ENCODE measurements at places on chromosomes 7 and 10.

DNA sequence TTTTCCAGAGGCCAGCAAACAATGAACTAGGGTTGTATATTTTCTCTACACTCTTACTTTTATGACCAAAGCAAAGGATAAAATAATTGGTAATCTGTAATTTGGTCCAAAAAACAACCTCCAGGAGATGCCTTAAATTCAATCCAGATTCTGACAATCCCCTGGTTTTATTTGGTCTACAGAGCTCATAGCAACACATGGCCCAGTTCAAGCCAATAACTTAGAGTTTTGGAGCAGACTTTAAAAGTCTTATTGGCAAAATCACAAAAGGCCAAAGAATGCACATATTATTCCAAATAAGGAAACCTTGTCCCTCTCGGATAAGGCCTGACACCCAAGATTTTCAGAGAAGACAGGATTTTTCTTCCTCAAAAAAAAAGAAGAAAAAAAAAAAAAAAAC is 51.9 kb downstream of the SORBS1 start:
- DNase-seq = no peak

DNA sequence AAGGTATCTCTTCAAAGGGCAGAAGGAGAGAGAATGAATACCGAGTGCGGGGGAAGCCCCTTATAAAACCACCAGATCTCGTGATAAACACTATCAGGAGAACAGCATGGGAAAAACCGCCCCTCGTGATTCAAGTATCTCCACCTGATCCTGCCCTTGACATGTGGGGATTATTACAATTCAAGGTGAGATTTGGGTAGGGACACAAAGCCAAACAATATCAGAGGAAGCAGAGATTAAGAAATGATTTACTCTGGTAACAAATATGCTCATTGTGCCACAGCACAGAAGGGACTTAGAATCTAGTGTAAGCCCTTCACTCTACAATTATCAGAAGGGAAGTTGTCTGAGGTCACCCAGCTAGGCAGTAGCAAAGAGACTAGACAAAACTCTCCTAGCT is 40.1 kb upstream of the ZNRF2 start:
- DNase-seq = no peak

DNA sequence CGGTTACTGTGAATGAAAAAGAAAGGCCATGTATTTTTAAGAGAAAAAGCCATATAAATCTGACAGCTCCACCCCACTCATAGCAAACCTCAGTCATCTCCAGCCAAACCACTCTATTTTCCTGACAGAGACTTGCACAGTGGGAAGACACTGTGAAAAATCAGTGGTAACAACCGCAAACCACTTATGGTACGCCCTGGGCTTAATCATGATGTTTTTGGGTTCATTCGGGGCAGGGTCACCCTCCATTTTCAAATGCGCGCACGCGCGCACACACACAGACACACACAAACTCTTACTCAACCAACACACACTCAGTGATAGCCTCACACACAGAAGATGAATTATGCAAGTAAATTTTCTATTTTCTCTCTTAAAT is 82.1 kb upstream of the HPS1 start:
- no peak for DNase-seq

GRCh38 chr10:4656576-4657194 is 169.3 kb upstream of the AKR1E2 start:
- DNase-seq = peak; percentile 48

DNA sequence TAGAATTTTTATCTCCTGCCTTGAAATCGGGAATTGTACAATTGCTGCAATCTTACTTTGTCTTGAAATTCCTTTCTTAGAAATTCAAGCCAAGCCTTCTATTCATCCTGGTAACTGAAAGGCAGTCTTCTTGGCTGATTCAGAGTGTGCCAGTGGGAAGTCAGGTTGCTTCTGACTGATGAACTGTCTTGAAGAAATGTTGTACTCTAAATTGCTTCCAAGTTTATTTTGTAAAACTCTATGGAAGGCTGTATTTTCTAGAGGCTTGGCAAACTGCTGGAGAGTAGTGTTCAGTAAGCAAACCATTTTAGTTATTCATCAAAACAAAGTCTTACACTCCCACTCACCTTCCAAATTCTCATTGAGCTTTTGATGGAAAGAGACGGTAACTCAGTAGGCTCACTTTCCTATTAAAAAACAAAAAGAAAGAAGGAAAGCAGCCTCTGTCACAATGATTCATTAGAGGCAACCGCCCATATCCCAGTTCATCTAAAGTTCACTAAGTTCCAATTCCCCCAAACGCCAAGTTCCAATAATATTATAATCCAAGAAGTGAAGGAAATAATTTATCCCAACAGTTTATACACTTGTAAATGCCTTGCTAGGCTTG is 187.9 kb upstream of the MALRD1 start:
- no peak for DNase-seq

DNA sequence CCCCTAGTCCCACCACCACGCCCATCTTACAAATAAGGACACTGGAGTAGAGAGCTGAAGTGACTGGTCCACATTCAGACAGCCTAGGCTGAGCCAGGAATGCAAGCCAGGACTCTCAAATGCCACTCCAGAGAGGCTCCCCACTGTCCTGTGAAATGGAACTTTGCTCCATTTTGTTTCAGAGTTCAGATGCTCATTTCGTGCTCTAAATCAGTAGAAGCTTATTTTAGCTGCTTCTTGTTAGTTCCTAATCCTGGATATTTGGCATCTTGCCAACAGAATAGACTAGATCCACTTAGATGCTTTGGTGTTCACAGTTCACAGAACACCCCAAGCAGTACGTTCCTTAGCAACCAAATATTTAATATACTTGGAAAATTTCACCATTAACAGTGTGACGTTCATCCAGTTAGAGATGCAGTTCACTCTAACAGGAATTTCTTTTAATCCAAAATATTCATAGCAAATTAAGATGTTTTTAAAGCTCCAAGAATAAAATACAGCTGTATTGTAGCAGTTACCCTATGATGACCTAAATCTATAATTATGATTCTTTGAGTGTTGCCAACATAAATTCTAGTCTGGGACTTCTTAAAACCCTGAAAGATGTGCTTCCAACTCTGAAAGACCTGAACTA is 7.3 kb downstream of the MMP21 start:
- DNase-seq = no peak

DNA sequence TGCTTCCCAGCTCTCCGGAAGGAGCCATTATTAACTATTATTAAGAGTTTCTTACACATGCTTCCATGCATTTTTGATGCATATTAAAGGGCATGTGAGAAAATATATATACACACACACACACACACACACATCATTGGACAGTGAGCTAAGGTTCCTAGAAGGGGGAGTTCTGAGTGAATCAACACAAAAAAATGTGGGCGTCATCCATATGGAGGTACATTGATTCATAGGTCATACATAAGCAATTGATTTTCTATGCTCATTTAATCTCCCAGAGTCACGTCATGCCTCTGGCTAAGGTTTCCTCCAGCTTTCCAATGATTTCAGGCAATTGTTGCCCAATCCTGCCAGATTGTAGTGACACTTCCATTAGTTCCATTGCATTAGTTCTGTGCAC is 269.4 kb downstream of the DNAJB9 start:
- DNase-seq = no peak

- DNase-seq = no peak
Observed at GRCh38 chr7:41573862-41574261, 129.0 kb downstream of the INHBA start.

GRCh38 chr10:88136712-88137111 is 273.3 kb downstream of the PTEN start:
- DNase-seq = no peak

DNA sequence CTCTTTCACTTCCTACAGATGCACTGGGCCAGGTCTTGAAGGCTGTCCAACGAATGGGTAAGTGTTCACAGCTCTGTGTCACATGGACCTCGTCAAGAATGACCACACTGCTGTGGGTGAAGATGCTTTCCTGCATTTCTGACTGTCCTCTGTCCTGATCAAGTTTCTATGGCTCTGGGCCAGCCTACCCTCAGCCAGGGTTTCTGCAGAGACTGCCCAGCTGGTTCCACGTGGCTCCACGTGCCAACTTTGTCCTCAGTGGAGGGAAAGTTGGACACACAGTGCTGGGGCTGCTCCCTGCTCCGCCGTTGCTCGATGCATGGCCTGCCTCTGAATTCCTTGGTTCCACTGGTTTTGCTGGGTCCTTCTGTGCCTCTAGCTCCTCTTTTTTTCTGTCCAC is 152.3 kb downstream of the EGFR start:
- no peak for DNase-seq

- DNase-seq = peak; percentile 94
Observed at GRCh38 chr10:97648562-97649404, 8.3 kb downstream of the PI4K2A start.

DNA sequence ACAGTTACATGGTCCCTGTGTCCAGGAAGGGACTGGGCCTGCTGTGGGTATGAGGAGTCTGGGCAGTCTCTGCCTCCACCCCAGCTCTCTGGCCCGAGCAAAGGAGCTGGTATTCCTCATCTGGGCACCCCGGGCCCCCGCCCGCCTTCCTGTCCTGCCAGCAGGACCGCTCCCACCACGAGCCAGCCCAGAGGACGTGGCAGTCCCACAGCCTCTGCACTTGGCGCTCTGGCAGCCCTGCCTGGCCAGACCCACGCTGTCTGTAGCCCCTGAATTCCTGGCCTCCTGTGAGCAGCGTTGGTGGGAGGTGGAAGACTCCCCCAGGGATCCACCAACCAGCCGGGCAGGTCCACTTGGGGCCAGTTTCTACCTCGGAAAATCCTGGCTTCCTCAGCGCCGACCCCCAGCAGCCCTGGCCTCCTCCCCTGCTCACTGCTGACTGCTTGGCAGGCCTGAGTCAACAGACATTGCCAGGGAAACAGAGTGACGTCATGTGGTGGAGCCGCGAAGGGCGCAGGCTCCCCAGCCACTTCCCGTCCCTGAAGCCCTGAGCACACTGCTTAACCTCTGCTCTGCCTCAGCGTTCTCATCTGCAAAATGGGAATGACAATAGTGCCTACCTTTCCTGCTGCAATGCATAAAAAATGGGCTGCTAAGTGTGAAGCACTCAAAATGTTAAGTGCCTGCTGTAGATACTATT is 21.6 kb upstream of the LIMK1 start:
- peak; percentile 86 for DNase-seq

DNA sequence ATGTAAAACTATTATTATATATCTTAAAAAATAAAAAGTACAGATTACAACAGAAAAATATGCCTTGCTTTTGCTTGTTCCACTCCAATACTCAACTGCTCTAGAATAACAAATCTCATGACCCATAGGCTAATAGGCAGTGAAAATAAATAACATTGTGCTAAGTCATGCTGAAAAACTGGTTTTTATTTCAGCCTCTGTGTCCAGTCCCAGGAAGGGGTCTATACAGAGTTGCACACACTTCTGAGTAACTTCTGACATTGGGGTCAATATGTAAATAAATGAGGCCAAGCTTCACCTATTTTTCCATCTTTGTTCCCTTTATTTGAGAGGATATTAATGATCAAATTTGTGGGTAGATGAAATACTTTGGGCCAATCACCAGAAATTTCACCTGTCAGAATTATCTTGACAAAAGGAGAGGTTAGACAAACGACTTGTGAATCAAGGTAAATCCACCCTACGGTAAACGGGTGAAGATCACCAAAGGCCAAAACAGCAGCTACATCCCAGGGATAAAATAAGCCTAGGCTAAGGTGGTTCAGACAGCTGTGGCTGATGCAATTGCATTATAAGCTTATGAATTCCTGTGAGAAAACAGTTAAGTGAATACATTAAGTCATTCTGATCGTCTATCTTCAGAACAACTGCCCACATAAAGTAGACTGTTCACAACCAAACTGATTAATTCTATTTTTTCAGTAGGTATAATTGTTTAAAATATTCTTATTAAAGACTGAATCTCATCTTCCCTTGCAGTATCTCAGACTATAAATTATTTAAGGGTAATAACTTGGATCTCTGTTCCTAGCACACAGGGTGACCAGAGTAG is 87.5 kb downstream of the UBE2H start:
- DNase-seq = no peak

GRCh38 chr7:4928445-4928844 is 30.5 kb downstream of the MMD2 start:
- no peak for DNase-seq

DNA sequence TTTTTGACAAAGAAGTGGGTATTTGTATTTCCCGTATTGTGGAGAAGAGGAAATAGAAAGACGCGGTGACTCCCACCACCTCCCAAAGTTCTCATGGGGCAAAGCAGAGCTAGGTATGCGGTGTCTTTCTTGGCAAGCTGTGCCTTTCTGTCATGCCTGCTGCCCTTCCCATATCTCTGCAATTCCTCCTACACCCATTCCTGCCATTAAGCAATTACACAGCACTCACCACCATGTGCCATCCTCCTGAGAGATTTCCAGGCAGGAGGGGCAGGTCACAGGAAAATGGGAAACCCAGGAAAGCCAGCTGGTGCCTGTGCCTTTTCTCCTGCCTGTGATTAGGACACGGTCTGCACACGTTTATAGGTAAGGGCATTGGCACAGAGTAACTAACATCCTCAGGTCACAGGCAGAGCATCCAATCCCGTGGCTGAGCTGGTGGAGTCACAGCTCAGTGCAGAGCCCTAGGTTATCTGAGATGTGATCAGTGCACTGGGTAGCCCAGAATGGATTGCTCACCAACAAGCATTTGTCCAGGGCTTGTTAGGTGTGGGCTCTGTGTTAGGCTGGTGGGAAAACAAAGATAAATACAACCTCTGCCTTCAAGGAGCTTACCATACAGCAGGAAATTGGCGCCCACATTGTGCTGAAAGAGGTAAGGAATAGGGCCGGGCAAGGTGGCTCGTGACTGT is 9.4 kb upstream of the CRTAC1 start:
- DNase-seq = no peak

DNA sequence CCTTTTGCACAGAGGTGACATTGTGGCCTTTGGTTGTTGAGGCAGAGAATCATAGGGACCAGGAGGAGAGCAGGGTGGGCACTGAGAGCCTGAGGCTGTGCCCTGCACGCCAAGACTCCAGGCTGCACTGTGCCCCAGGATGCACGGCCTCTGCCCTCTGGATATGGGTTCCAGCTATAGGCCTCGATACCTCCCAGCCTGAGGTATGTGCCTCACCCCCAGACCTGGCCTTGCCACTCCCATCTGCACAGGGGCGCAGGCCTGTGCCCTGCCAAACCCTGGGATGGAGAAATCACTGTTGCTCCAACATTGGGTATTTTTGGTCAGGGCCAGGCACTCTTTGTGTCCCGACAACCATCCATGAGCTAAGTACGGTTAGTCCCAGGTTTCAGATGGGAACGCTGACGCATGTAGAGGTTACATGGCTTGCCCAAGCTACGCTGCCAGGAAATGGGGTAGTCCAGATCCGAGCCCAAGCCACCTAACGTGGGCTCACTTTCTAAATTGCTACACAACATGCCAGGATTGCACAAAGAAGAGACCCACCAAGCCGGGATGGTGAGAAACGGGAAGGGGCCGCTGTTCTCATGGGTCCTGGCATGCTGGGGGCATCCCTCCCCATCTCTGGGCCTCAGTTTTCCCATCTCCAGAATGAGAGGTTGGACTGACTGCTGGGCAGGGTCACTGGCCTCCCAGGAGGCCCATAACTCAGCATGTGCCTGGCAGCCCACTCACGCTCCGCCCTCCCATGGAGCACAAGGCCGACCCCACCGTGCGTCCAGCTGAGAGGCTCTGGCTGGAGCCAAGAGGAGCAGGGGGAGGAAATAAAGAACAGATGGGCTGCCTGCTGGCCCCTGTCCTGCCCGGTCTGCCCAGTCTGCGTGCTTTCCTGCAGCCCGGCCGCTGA is 44.2 kb downstream of the ZCCHC24 start:
- DNase-seq = no peak

All from inflammatory macrophage (primary cell).